NCI-H187 (cell line): ENCODE measurements at places on chromosomes 6 and 20.

DNA sequence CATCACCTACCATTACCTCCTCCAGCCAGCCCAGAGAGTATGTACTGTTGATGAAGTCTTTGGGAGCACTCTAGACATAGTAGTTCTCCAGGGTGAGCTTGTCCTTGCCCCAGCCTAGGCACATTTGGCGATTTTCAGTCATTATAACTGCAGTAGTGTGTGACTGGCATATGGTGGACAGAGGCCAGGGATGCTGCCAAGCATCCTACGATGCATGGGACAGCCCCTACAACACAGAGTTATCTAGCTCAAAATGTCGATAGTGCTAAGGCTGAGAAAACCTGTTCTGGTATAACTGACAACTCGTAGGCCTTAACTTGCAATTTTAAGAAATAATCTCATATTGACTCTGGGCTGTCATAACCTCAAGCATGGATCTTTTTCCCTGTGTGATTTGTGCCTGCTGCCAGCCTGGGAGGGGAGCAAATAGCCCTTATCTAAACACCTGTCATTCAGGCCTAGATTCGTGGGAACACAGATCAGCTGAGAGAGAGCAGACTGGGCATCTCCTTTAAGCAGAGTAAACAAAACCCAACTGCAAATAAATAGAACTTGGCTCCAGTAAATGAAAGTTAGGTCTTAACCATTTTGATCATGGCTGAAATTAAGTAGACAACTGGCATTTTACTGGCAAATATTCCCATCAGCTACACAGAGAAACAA is 102.6 kb downstream of the SPTLC3 start:
- DNase-seq, result no peak

- no peak for DNase-seq
Measured at GRCh38 chr6:24753545-24753944, 21.2 kb upstream of the GMNN start.

DNA sequence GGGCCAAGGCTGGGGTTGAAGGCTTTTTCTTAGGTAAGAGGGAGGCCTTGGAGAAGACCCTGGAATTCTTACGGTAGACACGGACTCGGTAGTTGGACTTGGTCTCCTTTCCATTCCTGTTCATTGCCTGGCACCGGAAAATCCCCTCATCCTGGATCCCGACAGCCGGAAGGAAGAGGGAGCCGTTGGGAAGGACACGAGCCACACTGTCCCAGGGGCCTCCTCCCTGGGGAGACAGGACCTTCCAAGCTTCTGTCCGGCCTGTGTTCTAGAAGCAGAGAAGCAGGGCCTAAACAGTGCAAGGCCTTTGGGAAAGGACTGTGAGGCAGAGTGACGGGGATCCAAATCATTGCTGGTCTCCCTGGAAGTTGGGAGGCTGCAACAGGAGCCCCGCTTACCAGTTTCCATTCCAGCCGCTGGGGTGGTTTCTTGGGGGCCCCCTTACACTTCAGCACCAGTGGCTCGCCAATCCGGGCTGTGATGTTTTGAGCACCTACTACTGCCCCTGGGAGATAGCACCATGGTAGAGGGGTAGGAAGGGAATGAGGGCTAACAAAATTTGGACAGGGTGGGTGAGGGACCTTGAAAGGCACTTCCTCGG is 470 bp downstream of the AGER start:
- no peak for DNase-seq

DNA sequence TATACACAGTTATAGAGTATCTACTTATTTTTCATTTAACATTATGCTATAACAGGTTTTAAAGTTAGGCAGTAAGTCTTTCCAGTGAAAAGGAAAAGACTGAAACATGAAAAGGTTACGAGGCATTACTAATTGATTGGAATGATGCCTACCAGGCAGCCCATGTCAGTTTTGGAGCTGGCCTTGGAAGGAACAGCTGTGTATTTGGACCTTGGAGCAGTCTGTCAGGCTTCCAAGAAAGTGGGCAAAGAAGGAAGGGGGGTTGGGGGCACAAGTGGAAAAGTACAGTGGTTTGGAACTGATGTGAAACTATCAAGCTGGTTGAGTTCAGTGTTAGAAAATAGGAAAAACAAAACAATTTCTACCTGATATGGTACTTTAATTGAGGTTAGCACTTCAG is 41.7 kb downstream of the SLC16A10 start:
- DNase-seq, result no peak
